ENCODE measurements at places on chromosomes 16 and 17.
A peak's percentile ranks its signal among the peaks of the same experiment; 100 is the strongest.

GRCh38 chr16:50842589-50842988 is 100.7 kb downstream of the CYLD start:
- DNase-seq = no peak

DNA sequence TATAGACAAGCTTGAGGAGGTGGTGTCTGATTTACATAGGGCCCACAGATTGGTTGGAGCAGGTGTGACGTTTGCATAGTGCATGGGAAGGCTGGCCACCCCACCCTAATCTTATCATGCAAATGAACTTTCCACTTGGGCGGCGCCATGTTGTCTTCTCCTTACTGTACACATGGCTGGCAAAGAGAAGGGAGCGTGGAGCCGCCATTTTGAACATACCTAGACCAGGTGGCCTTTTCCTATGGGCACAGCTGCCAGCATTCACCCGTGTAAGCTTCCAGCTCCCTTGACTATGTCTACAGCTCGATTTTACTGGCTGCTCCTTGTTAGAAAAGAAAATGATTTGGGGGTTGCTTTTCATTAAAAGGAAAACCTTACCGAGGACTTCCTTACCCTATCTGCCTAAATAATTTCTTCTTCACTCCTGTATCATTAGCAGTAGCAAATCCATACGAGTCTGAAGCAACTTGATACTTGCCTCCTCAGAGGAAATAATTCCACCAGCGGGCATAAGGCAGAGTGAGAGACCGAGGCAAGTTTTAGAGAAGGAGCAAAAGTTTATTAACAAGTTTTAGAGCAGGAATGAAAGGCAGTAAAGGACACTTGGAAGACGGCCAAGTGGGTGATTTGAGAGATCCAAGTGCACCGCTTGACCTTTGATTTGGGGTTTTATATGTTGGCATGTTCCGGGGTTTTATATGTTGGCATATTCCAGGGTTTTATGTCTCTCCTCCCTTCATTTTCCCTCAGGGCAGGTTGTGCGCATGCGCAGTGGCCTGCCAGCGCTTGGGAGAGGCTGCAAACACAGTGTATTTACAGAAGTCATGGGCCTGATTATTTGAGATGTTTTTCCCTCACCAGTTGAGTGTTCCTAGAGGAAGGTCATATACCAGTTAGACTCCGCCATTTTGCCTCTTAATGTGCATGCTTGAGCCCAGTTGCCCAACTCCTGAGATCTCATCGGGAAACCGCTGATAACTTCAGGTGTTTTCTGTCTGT is 65.7 kb downstream of the MARF1 start:
- DNase-seq = no peak

GRCh38 chr17:2018716-2019510 is 6.2 kb downstream of the RTN4RL1 start:
- no peak for DNase-seq

- DNase-seq = peak; percentile 77
Observed at GRCh38 chr16:78483124-78483992, 383.9 kb downstream of the WWOX start.

- DNase-seq = no peak
Observed at GRCh38 chr17:55694286-55694910, 28.3 kb downstream of the TMEM100 start.

DNA sequence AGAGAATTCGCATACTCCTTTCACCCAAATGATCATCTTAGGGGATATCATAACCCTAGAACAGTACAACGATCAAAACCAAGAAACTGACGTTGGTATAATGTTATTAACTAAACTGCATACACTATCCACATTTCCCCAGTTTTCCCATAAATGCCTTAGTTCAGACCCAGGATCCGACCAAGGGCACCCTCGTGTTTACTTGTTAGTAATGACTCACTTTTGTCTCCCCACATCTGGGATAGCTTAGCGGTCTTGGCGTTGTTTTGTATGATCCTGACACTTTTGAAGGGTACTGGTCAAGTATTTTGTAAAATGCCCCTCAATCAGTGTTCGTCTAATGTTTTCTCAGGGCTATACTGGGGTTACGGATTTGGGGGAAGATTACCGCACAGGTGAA is 8.0 kb downstream of the HS3ST3A1 start:
- no peak for DNase-seq

DNA sequence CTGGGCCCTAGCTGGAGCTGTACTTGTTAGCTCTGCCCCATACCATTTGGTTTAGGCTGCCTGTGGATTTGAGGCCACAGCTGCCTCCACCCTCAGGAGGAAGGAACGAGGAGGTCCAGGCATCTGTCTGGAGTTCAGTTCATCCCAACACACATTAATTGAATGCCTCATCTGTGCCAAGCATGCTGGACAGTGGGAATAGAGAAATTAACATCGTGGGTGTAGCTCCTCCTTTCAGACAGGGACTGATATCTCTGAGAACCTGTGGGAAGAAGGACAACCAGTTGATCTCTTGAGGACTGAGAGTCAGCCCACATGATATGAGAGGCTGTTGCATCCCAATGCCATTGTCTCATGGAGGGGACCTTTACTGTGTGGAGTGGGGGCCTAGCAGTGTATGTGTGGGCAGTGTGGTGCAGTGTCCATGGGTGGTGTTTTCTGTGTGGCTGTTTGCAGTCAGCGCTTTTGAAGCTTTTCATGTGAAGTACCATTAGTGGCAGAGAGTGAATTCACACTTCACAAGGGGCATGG is 29.4 kb upstream of the DDX52 start:
- no peak for DNase-seq

DNA sequence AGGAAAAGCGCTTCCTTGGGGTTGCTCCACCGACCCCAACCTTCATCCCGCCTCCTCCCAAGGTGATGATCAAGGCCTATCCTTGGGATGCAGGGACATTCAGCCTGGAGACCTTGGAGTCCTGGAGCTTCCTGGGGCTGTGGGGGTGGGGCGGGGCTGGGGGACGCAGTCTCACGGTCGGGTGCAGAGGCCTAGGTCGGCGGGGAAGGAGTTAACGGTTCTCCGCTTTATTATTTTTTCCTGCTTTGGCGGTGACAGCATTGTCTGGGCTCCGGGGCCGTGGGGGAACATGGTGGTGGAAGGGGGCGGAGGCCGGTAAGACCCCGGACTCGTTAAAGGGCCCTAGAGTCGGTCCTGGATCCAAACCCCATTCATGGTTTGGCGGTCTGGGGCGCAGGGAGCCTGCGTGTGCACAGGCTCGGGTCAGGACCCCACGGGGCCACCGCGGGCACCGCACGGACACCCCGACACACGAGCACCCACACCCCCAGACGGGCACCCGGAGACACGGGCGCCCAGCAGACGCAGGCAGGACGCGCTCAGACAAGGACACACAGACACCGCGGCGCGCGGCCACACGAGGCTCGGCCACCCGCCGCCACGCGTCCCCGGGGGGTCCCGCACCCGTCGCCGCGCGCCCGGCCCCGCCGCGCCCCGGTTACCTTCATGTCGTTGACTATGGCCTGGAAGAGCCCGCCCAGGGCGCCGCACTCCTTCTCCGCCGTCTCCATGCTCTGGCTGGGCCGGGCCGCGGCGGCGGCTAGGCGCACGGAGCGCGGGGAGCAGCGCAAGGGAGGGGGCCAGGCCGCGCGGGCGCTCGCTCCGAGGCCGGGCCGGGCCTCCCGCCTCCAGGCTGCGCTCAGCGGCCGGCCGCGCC is 554 bp downstream of the MTSS2 start:
- DNase-seq = peak; percentile 68

DNA sequence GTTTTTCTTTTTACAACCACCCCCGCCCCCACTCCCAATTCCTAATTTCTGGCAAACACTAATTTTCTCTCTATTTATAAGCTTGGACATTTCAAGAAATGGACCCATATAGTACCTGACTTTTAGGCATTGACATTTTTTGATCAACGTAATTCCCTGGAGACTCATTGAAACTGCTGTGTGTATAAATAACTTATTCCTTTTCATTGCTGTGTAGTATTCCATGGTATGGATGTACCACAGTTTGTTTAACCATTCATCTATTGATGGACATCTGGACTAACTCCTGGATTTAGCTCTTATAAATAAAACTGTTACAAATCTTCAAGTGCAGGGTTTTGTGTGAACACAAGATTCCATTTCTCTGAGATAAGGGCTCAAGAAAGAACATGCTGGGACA is 47.1 kb upstream of the RBFOX1 start:
- DNase-seq = no peak

DNA sequence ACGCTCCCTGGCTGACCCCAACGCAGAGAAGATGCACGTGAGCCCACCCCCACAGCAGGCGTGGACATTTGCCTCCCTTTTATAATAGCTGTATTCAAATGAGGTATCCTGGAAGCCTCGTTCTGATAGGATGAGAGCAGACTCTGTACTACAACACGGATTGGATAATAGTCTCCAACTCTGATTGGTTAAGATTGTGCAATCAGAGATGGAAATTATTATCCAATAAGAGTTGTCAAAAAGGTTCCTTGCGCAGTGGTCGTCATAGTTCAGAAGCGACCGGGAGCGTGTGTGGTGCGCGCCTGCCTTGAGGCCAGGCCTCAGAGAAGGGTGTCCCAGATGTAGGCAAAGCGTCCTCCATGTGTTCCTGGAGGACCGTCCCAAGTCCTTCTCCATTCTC is 104.6 kb downstream of the USP22 start:
- DNase-seq = no peak

DNA sequence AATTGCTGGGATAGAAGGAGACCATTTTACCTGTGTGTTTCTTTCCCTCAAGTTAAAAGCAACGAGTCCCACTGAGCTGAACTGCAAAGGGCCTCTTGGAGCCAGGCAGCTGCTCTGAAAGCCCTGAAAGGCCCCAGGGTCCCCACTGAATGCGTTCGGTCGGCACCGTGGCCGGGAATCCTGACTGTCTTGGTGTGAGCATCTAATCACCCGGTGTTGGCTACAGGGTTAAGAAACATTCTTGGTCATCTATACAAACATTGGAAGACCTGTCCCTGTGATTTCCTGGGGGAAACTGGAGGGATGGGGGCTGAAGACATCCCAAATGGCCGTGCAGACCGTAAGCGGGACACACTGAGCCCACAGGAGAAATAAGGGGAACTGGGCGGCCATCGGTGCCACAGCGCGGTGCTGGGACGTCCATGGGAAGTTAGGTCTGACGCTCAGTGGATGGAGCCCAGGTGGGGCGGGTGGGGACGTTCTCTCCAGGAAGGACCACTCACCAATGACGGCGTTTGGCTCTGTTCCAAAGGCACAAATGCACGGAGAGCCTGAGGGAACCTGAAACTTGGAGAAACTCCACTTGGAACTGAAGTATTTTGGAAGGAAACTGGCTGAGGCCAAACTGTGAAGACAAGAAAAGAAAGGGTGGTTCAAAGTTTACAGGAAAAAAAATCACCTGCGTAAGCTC is 32.1 kb downstream of the WDR45B start:
- no peak for DNase-seq

DNA sequence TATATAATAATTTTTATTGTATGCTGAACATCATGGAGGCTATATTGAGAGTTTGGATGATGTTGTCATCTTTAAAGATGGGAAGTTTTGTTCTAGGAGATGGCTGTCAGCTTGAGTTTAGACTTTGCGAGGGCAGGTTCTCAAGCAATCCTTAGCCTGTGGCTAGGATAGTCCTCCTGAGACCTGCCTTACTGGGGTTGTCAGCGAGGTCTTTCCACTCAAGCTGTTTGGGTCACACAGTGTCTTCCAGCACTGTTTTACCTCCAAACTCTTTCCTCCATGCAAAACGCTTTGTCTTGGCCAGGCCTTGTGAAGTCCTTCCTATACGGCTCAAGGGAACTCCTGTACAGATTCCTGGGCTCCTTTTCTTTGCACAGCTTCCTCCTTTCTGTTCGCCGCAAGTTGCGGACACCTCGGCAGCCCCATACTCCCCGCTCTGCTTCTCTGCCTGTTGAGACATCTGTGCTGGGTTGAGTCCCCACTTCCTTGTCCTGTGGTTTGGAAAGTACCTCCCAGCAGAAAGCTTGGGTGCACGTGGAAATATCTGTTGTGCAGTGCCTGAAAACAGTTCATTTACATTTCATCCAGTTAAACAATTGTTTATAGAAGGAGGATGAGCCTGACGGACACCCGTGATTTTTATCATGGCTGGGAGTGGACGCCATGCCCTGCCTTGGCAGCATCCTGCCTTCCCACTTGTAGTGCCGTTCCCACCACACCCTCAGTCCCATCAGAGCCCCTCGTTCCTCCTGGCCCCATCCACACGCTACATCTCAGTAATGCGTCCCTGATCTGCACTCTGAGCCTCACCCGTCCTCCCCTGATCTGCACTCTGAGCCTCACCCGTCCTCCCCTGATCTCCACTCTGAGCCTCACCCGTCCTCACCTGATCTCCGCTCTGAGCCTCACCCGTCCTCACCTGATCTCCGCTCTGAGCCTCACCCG is 55.0 kb upstream of the CBFA2T3 start:
- DNase-seq = no peak

DNA sequence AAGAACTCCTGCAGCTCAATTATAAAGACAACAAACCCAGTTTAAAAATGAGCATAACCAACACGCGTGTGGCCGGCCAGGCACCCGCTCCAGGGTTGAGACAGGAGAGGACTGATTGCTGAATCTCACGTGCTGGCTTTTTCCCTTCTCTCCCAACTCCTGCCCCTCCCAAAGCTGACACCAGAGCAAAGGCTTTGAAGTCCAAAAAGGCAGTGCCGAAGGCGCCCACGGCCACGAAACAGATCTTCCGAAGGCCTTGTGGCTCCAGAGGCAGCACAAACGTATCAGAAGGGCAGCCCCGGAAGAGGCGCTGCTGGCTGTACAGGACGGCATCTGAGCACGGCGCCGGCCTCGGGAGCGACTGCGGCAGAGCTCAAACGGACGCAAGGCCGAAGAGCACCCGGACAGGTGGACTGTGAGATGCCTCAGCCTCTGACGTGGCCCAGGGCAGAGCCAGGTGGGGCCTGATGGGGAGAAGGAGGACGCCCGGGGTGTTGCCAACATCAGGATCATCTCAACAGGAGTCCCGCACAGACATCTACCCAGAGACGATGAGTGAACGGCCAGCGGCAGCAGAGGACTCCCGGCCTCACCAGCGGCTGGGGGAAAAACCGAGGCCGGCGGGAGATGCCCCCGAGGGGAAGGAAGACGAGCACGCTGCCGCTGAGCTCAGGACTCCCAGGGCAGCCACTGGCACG is 10.5 kb downstream of the CLCN7 start:
- DNase-seq = no peak

- DNase-seq = no peak
Observed at GRCh38 chr17:62855156-62855555, 47.0 kb upstream of the MARCHF10 start.

GRCh38 chr16:16090238-16090637 is 133.1 kb downstream of the ABCC6 start:
- DNase-seq = no peak

DNA sequence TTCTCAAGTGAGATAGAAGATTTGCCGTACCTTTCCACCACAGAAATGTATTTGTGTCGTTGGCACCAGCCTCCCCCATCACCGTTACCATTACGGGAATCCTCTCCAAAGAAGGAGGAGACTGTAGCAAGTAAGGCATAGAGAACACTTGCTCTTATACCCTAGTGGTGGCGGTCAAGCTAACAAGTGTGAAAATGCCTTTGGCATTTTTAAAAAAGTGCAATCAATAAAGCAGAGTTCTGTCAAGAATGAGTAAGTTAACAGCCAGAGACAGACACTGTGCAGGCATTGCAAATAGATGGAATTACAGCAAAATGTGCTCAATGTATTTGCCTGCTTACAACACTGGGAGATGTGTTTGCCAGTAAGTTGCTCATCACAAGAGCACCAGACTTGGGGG is 7.7 kb downstream of the MSL1 start:
- DNase-seq = no peak

All from eye (tissue), 1 donor.